Stimulated activated CD4-positive, alpha-beta T cell treated with anti-CD3 and anti-CD28 coated beads, Interleukin-2, amount 100 ng/mL, for 4 hours (primary cell): ENCODE measurements at places on chromosomes 2 and 18.

GRCh38 chr2:90069290-90069894 lies 1377.9 kb downstream of the RPIA start:
- DNase-seq: no peak

DNA sequence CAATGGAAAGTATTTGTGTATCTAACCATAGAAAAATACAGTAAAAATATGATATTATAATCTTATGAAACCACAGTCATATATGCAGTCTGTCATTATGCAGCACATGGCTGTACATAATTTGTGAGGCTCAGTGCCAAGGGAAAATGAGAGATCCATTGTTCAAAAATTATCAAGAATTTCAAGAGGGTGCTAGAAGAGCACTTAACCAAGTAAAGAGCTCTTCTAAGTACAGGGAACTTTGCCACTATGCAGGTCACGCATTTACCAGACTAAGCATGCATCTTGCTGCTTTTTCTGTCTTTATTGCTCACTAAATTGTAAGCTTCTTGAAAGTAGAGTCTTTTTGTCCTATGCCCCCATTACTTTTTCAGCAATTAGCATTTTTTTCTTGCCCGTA lies 438.0 kb downstream of the LRP1B start:
- no peak for DNase-seq

DNA sequence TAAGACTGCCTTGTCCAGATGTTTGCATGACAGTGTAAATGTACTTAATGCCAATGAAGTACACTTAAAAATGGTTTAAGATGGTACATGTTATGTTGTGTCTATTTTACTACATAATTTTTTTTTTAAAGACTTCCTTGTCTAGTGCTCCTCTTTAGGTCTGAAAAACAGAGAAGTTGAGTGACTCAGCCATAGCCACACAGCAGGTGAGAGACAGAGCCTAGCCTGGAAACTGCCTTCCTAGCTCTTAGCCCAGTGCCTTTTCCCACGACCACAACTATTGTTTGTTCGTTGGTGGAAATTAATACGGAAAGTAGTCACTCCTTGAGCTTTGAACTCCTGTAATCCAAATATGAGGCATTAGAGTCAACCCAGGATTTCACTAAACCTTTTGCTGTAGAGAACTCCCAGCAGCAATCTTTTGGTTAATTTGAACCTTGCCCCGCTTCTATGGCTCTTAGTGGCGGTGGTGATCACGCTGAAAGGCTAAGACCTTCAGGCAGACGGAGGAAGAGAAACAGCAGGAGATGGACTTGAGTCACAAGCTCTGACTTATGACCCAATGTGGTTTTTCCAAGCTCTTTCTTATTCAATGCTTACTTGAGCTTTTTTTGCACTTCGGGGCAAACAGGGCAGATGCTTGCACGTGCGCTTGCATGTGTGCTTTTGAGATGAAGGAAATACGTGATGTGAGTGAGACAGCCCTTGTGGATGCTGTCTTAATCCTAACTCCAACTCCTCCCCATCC lies 21.2 kb downstream of the TRIB2 start:
- no peak for DNase-seq

GRCh38 chr2:159124441-159124911 lies 156.0 kb downstream of the TANC1 start:
- peak; percentile 17 for DNase-seq

GRCh38 chr2:106581755-106582147 lies 94.6 kb downstream of the CD8B2 start:
- DNase-seq: peak; percentile 26

GRCh38 chr18:45054636-45055035 lies 373.9 kb downstream of the SETBP1 start:
- no peak for DNase-seq

DNA sequence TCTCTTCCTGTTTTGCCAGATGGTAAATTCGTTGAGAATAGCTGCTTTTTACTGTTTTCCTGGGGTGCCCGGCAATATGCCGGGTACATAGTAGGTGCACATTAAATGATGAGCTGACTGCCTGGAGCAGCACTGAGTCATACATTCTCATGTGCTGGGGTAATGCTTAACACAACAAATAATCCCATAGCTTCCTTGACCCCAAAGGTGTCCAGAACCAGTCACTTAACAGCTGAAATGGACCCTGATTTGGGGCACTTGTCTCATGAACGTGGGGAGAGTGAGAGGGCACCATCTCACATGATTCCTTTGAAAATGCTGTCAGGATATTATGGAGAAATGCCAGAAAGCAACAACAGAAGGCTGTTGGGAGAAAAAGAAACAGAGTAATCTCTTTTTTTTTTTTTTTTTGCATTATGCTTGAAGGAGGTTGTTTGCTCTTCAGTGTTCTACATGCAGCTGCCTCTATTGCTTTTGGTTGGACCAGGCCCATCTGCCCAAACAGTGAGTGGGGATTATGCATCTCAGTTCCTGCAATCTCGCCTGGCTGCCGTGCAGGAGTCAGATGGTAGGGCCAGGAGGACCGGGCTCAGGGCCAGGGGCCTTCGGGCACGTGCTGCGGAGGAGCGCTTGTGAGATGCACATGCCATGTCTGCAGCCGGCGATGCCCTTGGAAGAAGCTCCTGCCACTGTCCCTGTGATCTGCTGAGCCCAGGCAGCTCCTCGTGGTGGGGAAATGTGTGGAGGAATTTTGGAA lies 162.1 kb downstream of the SH3RF3 start:
- no peak for DNase-seq

GRCh38 chr2:128323555-128323931 lies 4.9 kb upstream of the HS6ST1 start:
- DNase-seq: no peak

- no peak for DNase-seq
Observed at GRCh38 chr2:235876099-235876679, 292.0 kb downstream of the GBX2 start.

- DNase-seq: no peak
Observed at GRCh38 chr18:45024357-45025088, 343.8 kb downstream of the SETBP1 start.

DNA sequence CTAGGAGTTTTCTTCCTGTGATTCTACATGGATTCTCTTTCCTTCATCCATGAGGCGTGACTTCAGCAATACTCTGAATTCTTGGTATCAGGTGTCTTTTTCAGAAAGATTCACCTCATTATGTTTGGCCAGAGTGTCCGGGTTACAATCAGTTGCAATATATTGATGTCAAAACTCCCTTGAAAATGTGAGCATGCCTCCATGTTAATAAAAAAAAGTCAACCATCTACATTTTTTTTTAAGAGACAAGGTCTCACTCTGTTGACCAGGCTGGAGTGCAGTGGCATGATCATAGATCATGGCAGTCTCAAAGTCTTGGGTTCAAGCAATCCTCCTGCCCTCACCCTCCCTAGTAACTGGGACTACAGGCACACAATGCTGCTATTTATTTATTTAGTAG lies 80.9 kb upstream of the NEUROD1 start:
- DNase-seq: no peak

- no peak for DNase-seq
Observed at GRCh38 chr2:65053199-65053598, 3.0 kb upstream of the CEP68 start.

DNA sequence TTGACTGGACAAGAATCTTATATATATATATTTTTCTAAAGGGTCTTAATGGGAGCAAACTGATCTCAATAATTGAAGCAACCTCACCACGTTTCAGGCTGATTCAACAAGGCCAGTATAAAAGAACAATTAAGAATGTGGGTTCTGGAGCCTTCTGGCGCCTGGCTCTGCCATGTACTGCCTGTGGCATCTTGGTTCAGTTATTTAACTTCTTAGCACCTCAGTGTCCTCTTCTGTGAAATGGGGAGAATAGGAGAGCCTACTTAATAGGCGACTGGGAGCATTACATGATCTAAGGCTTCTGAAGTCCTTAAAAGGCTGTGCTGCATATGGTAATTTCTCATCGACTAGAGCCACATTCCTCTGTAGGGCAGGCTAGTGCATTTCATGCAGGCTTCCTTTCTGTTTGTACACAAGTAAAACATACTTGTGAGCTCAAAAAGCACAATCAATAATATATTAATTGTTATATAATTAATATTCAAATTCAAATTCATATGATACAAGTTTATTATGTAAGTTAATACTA lies 118.4 kb upstream of the LYPD1 start:
- no peak for DNase-seq

GRCh38 chr2:84940088-84940470 lies 30.9 kb upstream of the KCMF1 start:
- no peak for DNase-seq

- no peak for DNase-seq
Observed at GRCh38 chr2:222054813-222055212, 244.0 kb downstream of the PAX3 start.

DNA sequence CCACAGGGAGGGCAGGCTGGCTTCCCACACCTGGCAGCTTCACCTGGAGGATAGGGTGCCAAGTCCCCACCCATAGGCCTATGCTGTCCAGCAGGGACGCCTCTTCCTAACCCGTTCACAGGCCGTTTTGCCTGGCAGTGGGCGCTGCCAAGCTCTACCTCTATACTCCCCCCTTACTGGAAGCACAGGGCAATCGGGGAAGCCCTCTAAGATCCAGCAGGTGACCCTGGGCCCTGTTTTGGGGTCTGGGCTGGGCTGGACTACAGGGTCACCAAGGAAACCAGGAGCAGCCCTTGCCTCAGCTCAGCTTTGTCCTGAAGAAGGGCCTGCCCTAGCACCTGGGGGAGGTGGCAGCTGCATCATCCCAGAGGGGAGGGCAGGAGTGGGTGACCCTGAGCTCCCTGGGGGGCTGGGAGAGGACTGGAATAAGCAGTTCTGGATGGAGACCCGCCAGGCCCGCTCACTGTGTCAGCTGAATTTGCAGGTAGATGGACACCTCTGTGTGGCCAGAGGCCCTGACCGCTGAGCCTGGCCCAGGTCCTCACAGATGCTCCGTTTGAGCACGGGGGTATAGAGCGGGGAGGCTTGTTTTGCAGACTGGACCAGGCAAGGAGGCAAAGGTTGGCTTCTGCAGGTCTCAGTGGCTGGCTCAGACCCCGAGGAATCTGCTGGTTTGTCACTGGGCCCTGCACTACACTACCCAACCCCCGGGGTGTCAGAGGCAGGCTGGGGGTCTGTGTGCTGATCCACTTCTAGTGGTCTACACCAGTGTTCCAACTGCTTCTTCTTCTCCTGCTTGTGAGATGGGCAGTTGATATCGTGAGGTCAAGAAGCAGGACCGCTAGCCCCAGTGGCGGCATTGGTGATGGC lies 163.1 kb downstream of the ASB1 start:
- no peak for DNase-seq

DNA sequence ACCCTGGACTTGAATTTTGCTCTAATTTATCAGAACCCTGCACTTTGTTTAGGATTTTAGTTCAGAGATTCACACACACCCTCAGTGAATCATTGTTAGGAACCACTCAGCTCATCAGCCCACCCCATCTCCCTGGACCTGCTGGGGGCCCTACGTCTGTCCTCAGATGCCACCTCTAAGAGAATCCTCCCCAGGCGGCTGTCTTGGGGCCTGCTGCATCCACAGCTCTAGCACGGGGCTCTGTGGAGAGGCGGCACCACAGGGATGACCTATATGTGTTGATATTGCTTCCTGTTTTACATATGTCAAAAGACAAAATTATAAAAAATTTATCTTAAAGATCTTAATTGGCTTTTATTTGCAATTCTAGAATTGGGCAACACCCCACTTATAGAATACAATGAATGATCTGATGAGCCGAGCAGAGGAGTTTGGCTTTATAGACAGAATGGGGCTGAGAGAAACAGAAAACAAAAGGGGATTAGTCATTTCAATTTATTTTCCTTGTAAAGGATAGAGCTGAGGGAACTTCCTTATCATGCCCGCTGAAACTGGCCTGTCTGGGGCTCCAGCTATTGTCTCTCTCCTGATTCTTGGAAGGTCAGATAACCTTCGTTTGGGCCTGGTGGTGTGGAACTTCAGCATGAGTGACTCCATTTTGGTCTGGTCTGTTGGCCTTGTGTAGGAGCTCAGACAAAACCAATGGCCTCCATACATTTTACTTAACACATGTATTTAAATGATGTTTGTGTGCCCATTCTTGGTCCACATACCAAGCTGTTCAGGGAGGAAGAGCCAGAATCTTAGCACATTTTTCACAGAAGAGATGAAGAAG lies 1.4 kb downstream of the MYO7B start:
- no peak for DNase-seq

- DNase-seq: no peak
Observed at GRCh38 chr2:675460-675859, 1.7 kb downstream of the TMEM18 start.

GRCh38 chr18:75114231-75114764 lies 94.6 kb downstream of the PTGR3 start:
- DNase-seq: no peak

GRCh38 chr2:60560734-60561644 lies 7.5 kb upstream of the BCL11A start:
- DNase-seq: no peak

GRCh38 chr18:911486-911885 lies 6.8 kb downstream of the ADCYAP1 start:
- no peak for DNase-seq

- no peak for DNase-seq
Observed at GRCh38 chr2:187299122-187299906, 148.7 kb downstream of the CALCRL start.

- DNase-seq: no peak
Observed at GRCh38 chr2:181241797-181242196, 215.4 kb upstream of the ITGA4 start.

- no peak for DNase-seq
Observed at GRCh38 chr2:177897278-177897677, 175.3 kb downstream of the PDE11A start.

DNA sequence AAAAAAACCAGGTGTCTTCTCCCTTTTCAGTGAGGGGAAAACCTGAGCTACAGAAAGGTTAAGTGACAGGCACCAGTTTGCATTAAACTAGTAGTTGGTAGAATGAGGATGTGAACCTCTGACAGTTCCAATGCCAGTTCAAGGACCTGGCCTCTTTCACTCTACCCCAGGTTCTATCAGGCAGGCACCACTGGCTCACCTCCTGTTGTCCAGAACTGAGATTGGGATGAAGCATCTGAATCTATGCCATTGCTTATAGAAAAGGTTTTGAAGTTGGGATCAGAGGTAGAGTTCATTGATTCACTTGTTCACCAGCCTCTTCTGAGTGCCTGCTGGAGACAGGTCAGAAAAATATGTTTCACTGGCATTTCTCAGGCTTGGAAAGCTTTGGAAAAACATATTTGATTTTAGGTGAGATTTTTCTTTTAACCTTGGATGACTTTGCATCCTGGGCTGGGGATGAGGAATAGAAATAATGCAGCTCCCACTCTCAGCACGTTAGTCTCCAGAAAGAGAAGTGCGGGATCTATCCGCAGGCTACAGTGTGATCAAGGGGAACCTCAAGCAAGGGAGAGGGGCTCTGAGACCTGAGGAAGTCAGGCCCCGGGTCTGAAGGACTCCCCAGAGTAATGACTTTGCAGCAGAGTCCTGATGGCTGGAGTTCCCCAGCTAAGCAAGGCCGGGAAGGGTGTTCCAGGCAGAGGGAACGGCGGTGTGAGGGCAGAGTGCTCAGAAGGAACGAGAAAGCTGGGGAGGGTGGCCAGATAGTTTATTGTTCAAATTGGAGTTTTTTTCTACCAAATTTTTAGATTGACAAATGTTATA lies 250.3 kb downstream of the MYCN start:
- no peak for DNase-seq
